ENCODE measurements at places on chromosomes 5 and 9.

GRCh38 chr9:128473104-128473503 is 17.3 kb downstream of the ODF2 start:
- DNase-seq = no peak

- no peak for DNase-seq
These were observed 229.7 kb downstream of the MRPS30 start for GRCh38 chr5:45038366-45038987.

- no peak for DNase-seq
These were observed 323.8 kb downstream of the PDE4D start for GRCh38 chr5:59569608-59570334.

DNA sequence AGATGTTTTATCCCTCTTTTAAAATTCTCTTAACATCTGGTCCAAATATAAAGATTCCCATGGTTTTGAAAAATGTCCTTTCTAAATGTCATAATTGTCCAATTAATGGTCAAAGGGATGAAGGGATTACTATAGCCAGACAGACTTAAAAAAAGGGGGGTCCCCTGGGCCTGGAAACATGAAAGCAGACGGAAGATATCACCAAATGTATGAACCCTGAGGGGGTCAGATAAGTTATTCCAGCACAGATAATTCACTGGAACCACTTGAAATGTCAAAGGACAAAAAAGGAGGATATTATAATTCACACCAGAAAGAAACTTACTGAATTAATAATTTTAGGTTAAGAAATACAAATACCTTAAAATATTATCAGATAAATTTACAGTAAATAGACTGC is 155.8 kb downstream of the SEMA5A start:
- DNase-seq = no peak

Data from activated naive CD4-positive, alpha-beta T cell treated with anti-CD3 and anti-CD28 coated beads for 36 hours (primary cell).